ENCODE measurements at places on chromosomes 11 and 22. TPM values are rescaled to one million over a fixed set of nuclear protein-coding genes. Genes with fewer than 3 reads are reported as not detected.

DNA sequence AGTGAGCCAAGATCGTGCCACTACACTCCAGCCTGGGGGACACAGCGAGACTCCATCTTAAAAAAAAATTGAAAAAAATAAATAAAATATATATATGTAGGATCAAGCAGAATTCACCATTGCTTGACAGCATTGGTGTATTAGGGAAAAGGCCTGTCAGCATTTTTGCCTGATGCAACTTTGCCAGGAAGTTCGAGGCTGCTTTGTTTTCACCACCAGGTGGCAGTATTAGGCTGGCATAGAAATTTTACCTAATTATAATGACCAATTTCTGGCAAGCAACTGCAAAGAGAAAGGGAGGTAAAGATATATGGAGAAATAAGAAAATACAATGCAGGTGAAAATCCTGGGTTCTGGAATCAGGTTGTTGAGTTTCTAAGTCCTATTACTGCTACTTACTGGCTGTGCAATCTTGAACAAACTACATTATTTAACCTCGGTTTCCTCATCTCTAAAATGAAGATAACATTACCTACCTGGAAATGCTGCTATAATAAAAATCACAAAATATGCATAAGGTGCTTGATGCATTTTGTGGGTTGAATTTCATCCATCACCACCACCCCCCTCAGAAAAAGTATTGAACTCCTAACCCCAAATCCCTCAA lies 24.7 kb downstream of the LAYN start:
- no peak for DNase-seq
- H3K36me3 ChIP-seq, result no peaks in the 10 kb centered on the region
- no peaks in the 10 kb centered on the region for H3K27me3 ChIP-seq
- peaks cover 6% of the 10 kb centered on the region for H3K4me1 ChIP-seq

DNA sequence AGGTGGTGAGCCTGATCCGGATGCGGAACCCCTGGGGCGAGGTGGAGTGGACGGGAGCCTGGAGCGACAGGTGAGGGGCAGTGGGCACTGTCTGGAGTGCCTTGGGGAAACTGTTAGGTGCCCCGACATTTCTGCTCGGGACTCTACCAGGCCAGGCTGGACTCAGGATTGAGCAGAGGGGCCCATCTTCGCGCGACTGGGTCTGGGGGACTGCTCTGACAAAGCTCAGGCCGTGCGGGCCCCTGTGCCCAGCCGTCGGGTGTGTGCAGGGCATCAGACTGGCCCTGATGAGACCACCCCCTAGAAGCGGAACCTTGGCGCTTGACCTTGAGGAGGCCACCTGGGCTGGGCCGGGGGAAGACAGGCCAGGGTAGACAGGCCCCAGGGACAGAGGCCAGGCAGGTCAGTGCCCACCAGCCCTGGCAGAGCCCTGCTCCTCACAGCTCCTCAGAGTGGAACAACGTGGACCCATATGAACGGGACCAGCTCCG lies 6.3 kb downstream of the CAPN1 start:
- peaks cover 70% of the 10 kb centered on the region for H3K36me3 ChIP-seq
- peaks cover 25% of the 10 kb centered on the region for H3K4me1 ChIP-seq
- H3K27ac ChIP-seq, result no peak overlapping the region
- H3K27me3 ChIP-seq, result no peaks in the 10 kb centered on the region

DNA sequence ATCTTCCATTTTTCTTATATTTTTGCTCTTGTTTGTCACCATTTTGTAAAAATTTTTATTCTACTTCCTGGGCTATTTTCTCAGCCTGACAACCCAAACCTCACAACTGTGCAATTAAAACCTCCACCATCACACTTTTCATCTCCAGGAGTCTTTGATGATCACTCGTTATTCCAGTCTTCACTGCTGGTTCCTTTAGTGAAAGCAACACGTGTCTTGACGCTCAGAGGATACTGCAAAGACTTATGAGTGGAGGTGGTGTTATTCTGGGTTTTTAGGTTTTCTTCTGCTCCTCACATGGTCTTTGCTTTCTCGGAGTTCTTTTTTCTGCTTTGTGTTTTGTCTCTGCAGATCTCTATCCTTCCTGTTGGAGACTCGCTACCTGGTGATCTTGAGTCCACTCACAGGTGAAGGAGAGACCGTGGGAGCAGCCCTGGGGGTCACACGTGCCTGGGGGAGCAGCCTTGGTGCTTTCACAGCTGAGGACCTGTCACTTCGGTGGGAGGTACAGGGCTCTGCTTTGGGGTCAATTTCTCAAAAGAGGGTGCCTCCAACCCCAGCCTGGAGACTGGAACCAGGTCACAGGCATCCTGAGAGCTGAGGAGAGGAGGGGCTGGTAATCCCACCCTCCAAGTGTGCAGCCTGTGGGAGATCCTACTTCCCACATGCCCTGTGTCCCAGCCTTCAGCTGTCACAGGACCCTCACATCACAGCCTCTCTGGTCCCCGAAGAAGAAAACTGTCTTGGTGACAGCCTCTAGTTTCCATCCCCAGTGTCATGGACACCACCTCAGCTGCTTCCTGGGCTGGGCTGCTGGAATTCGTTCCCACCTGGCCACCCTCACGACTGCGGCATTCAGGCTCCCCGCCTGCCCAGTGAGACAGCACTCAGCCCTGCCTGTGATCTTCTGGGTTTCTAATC lies 11.0 kb downstream of the SULT4A1 start:
- H3K4me1 ChIP-seq, result no peaks in the 10 kb centered on the region
- H3K4me3 ChIP-seq, result no peak overlapping the region
- no peaks in the 10 kb centered on the region for H3K36me3 ChIP-seq
- no peak overlapping the region for H3K27ac ChIP-seq
- no peaks in the 10 kb centered on the region for H3K27me3 ChIP-seq
- DNase-seq, result no peak

DNA sequence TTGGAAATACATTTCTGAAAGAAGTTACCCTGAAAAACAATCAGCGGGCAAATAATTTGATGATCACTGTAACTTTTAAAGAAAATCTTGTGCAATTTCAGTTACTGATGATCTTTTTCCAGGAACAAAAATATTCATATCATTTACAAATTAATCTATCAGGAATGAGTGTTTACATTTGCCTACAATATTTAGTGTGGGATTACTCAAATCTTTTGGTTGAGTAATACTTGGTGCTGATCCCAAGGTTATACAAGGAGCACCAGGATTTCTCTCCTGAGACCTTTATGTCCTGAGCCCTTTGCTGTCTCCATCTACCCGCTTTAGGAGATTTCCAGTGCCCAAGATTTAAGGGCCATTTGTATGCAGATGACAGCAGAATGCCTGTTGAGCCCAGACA lies 116.1 kb downstream of the ATXN10 start:
- no peaks in the 10 kb centered on the region for H3K36me3 ChIP-seq
- no peaks in the 10 kb centered on the region for H3K27me3 ChIP-seq
- no peak overlapping the region for H3K4me3 ChIP-seq
- no peak overlapping the region for H3K27ac ChIP-seq

DNA sequence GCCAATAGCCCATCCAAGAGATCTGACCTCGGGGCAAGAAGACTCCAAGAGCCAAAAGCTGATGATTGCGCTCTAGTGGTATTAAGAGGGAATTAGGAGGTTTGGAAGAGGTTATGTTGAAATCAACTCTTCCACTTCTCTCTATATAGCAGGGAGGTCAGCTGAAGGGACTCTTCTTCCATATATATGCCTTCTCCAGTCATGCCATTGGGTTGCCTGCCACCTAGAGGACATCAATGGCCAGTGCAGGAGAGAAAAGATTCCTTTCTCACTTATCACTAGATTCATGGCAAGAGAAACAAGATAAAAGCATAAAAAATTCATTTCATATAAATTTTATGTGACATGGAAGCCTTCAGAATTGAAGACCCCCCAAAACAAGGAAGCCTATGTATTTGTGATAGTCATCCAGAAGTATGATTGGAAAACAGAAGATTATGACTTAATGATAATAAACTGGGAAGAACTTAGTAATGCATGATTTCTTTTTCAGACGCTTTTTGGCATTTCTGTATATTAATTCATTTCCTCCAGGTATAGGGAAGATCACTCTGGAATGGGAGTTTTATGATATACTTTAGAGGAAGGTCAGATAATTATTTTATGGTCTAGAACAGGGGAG lies 435.1 kb upstream of the DDI1 start:
- H3K36me3 ChIP-seq, result no peaks in the 10 kb centered on the region
- no peak overlapping the region for H3K4me3 ChIP-seq
- no peak for DNase-seq
- no peak overlapping the region for H3K27ac ChIP-seq
- H3K27me3 ChIP-seq, result no peaks in the 10 kb centered on the region

DNA sequence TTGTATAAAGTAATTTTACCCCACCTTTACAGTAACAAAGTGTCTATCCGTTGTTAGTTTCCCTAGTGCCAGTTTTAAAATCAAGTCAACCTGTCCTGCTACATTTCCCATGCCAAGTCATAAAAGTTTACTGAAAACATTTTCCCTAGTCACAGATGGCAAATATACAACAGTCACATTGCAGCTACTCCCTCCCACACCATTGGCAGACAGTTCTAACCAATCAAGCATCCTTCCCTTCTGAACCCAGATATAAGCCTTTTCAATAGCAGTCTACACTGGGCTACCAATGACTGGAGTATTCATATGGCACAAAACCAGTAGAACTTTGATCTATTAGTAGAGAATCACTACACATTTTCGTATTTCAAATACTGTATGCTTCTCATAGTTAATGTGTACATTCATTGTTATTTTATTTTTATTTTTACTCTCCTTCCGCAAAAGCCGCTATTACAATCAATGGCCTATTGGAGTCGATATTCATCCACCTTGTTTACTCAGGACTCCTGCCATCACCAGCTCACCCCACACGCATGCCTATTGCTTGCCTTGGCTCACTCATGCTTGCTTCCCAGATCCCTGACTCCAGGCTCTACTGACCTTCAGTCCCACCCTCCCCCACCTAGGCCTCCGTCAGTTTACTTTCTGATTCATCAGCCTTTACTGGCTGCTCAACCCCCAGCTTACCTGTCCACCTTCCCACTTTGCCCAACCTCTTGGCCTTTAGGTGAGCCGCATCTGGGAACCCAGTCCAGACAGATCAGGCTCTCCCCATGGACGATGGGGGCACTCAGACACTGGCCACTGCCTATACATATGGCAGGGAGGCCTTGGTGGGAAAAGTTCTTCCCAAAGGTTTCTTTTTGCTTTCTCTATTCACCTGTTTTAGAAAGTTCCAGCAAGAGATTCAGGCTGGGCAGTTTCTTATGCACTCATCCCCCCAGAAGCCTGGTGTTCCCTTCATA lies 408.4 kb downstream of the SOX6 start:
- no peaks in the 10 kb centered on the region for H3K4me1 ChIP-seq
- no peak overlapping the region for H3K27ac ChIP-seq
- DNase-seq, result no peak
- no peaks in the 10 kb centered on the region for H3K27me3 ChIP-seq

- H3K27ac ChIP-seq, result no peak overlapping the region
- no peak overlapping the region for H3K4me3 ChIP-seq
- no peaks in the 10 kb centered on the region for H3K4me1 ChIP-seq
- H3K36me3 ChIP-seq, result no peaks in the 10 kb centered on the region
- peaks cover 3% of the 10 kb centered on the region for H3K27me3 ChIP-seq
Observed at GRCh38 chr22:49398115-49398514, 429.6 kb downstream of the BRD1 start.

- no peaks in the 10 kb centered on the region for H3K27me3 ChIP-seq
- DNase-seq, result no peak
- H3K36me3 ChIP-seq, result no peaks in the 10 kb centered on the region
- no peak overlapping the region for H3K27ac ChIP-seq
Observed at GRCh38 chr11:46901156-46901555, 17.2 kb downstream of the LRP4 start.

- no peak overlapping the region for H3K27ac ChIP-seq
- H3K36me3 ChIP-seq, result no peaks in the 10 kb centered on the region
- peaks cover 50% of the 10 kb centered on the region for H3K27me3 ChIP-seq
- DNase-seq, result no peak
Observed at GRCh38 chr11:31807799-31808667, 3.1 kb downstream of the PAX6 start.

LRRN4CL gene
- total RNA-seq, result 45.2 TPM

OR2AG2 gene
- total RNA-seq, result not detected

FUT4 gene
- 6.1 TPM for total RNA-seq

BBOX1 gene
- 53.0 TPM for total RNA-seq
